ENCODE measurements at places on chromosomes 2 and 18.

DNA sequence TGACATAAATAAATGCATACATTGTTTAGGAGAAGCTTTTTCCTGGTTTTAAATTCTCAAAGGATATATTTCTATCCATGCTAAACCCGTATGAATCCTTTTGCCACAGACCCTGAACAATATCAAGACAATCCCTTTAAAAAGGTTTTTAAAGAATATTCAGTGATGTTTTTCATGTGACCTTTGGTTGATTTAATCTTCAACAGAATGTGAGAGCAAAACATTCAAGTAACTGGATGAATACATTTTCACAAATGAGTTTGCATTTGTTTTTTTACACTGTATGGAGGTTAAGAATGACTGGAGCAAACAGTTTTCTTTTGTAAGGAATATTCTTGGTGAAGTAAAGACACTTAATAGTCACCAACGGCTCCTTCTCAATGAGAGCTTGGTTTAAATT is 139.4 kb upstream of the CWC22 start:
- no peak for DNase-seq

- no peak for DNase-seq
These were observed 1.3 kb downstream of the TMEM131 start for GRCh38 chr2:97994476-97994875.

DNA sequence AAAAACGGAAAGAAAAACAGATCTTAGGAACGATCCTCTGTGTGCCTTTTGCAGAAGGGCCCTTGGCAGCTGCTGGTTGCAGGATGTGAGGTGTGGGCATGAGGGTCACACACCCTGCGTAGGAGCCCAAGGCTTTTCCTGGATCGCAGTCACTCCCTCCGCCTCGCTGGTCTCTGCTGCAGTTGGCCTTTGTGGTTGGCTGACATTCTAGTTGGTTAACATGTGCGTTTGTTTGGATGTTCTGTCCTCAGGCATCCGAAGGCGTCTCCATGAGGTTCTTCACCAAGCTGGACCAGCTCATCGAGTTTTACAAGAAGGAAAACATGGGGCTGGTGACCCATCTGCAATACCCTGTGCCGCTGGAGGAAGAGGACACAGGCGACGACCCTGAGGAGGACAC is 61.7 kb downstream of the INPP5D start:
- DNase-seq: no peak

GRCh38 chr2:166351319-166351718 is 24.4 kb downstream of the SCN9A start:
- peak; percentile 28 for DNase-seq

GRCh38 chr2:7634409-7634808 is 717.2 kb downstream of the RNF144A start:
- no peak for DNase-seq
